ENCODE measurements at places on chromosomes 1 and 21.

DNA sequence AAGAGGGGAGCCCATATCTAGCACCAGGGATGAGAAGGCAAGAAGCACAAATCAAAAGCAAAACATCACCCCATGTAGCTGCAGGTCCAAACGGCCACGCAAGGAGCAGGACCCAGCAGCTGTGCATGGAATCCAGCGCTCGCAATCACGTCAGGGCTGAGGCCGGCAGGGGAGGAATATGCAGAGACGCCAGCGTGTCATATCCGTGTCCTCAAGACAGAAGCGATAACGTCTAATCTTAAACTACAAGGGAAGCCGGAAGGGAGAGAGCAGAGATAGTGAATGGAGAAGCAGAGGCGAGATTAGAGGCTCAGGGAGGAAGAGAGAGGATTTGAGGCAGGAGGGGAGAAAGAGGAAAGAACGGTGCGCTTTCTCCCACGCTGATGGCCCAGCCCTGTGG, 39.1 kb downstream of the FBXO2 start:
- no peak for DNase-seq

- DNase-seq: no peak
These were observed 77.5 kb downstream of the TPR start for GRCh38 chr1:186297439-186298045.

- DNase-seq: no peak
These were observed 33.5 kb downstream of the GPR137B start for GRCh38 chr1:236175642-236176336.

- peak; percentile 4 for DNase-seq
These were observed 11.0 kb downstream of the BRINP2 start for GRCh38 chr1:177181631-177182291.

GRCh38 chr1:114094363-114094634, 59.4 kb downstream of the SYT6 start:
- DNase-seq: peak; percentile 43

GRCh38 chr1:66341446-66342089, 192.4 kb upstream of the SGIP1 start:
- no peak for DNase-seq

- no peak for DNase-seq
These were observed 53.0 kb downstream of the KANK4 start for GRCh38 chr1:62265956-62266935.

GRCh38 chr21:20661745-20662422, 336.3 kb upstream of the NCAM2 start:
- no peak for DNase-seq

- no peak for DNase-seq
These were observed 17.1 kb downstream of the EMC1 start for GRCh38 chr1:19234224-19234623.

DNA sequence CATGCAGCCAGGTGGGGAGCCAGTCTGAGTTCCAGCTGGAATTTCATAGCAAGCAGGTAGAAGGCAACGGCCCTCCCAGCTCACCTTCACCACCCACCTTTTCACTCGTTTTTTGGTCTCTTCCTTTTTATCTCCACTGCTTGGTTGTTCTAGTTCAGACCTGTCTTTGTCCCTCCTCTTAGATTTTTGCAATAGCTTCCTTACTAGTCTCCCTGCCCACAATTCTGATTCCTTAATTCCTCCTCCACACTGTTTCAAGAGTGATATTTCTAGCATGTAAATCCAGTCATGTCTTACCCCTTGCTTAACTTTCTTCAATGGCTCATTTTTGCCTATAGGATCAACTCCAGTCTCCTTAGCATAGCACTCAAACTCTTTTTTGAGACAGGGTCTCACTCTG, 119.6 kb downstream of the TMEM53 start:
- no peak for DNase-seq

DNA sequence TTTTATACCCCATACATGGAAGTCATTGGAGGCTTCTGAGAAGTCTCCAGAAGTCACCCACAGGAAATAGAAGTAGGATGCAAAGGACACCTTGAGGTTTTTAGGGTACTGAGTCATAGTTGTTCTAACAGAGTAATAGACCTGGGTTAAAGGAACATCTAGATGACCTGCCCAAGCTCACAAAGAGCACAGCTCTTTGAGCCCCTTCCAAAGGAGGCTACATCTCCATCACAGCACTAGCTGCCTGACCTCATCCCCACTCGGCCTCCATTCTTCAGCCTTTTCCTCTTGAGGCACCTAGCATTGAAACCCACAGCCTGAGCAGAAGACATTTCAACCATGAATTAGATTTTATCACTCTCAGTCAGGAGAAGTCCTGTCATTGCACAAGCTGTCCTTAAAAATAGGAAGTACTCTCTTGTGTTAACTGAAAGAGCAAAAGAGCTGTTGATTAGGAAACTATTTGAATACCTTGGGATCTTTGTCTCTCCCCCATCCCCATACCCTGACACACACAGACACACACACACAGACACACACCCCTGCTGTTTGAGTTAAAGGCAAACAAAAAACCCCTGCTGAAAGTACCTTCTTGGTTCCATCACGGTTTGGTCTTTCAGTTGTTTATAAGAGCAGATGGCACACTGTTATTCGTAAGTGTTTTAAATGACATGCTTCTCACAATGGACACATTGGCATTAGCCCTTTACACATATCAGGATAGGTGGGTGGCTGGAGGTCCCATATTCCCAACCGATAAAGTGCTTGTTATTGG, 22.2 kb downstream of the MKNK1 start:
- no peak for DNase-seq

DNA sequence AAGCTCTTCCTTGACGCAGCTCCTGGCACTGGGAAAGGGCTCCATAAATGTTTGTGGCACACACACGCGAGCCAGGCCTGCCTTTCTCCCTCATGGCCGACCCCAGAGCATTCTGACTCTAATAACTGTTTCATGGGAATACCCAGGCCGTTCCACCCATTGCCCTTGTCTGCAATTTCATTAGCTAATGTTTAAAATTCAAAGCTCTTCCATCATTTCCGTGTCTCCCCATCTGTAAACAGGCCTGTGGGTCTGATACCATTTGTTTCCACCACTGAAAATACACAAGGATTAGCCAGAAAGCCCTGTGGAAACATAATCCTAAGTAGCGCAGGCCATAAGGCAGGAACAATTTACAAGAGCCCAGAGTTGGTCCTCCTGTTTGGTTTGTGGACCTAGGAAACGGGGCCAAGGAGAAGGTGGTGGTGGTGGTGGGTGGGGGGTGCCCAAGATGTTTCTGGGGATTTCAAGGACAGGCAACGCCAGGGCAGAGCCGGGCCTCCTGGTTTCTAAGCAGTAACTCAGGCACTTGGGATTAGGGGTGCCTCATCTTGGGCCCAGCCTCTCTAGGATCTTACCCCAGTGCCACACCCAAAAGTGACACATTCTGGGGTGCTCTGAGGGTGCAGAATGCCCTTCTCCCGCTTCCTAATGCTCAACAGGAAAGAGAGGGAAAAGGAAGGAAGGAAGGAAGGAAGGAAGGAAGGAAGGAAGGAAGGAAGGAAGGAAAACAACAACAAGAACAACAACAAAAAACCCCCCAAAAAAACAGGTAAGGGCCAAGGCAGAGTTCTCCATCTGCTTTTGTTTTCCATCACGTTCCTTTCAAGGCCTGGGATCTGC, 79.4 kb downstream of the SSBP3 start:
- no peak for DNase-seq

DNA sequence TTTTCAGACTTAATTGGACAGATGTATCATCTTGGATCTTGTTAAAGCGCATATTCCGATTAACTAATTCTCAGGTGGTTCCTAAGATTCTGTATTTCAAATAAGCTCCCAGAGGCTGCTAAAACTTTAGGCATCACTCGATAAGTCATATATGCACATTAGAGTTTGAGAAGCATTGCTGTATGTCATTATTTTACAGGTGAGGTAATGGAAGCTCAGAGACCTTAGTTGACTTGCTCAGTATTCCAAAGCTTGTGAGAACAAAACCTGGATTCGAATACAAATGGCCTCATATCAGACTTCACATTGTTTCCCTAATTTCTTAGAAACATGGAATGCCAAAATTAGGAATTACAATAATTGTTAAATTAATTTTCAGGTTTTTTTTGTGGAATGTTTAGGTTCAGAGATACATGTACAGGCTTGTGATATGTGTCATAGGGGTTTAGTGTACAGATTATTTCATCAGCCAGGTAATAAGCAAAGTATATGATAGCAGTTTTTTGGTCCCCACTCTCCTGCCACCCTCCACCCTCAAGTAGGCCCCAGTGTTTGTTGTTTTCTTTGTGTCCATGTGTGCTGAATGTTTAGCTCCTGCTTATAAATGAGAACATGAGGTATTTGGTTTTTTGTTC, 96.8 kb downstream of the XPR1 start:
- DNase-seq: no peak

- DNase-seq: no peak
These were observed 88.6 kb downstream of the ZBTB18 start for GRCh38 chr1:244139655-244140054.

GRCh38 chr1:226985839-226986463, 45.9 kb downstream of the COQ8A start:
- DNase-seq: no peak

GRCh38 chr1:236497908-236498307, 25.9 kb upstream of the LGALS8 start:
- DNase-seq: no peak

DNA sequence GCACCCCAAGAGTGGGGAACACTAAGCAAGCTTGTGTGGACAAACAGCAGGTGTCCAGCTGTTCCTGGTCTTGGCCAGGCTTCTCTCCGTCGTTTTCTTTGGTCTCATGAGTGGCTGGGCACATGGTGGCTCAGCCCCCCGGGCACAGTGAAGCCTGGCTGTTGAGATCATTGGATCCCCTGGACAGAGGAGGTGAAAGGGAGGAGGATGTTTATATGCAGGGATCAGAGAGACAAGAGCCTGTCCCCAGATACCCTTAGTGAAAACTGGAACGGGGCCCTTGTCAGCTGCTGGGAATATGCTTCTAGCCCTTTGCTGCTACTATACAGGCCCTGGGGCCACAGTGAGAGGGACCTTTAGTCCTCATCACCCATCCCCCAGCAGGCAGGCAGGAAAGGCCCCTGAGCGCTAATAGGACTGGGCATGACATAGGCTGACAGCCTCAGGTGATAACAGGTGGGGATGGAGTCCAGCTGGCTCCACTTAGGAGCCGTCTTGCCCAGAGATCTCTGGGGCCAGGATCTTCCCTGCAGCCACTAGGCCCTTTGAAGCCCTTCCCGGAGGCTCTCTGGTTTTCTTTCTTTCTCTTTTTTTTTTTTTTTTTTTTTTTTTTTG, 16.4 kb downstream of the EPHA8 start:
- no peak for DNase-seq

DNA sequence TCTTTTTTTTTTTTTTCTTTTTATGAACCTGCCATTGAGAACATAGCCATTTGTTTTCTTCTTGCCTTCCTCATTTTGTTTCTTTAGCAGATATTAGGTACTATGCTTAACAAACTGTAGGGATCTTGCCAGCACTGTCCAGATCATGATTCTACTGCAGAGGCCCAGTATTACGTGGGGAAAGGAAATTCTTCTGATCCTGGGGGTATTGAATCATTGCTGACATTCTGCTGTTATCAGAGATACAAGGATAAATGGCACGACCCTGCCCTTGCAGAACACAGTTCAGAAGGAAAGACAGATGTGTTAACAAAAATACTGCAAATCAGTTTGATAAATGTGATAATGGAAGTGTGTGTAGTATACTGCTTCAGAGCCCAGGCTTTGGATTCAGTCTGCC, 56.2 kb downstream of the BTBD8 start:
- DNase-seq: no peak

GRCh38 chr1:190205713-190206112, 272.0 kb downstream of the BRINP3 start:
- no peak for DNase-seq

GRCh38 chr1:222940095-222940494, 125.3 kb downstream of the DISP1 start:
- DNase-seq: no peak

DNA sequence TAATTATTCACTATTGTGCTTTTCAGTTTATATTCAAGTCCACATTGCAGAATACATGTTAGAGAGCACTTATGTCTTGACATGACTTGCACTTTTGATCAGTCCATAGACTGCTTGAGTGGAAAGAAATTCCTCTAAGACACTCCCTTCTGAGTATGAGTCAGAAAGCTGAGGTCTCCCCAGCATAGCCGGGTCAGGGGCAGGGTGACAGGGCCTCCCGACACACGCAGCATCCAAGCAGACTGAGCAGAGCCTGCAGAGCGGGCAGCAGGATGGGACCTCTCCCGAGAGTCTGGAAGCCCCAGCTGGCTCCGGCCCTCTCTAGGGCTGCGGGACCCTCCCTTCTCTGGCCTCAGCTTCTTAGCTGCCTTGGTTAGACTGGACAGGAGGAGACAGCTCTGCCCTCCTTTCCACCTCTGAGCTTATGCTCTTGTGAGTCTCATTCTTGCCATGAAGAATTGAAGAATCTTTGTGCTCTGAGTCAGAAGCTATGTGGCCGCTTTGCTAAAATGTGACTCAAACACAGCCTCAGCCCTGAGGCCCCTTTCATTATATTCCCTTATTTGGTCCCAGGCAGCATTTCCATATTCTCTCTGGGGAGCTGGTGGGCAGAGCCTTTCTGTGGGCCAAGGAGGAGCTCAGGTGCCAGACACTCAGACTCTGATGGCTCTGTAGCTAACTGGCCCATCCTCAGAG, 11.2 kb upstream of the CAPN2 start:
- DNase-seq: peak; percentile 97

DNA sequence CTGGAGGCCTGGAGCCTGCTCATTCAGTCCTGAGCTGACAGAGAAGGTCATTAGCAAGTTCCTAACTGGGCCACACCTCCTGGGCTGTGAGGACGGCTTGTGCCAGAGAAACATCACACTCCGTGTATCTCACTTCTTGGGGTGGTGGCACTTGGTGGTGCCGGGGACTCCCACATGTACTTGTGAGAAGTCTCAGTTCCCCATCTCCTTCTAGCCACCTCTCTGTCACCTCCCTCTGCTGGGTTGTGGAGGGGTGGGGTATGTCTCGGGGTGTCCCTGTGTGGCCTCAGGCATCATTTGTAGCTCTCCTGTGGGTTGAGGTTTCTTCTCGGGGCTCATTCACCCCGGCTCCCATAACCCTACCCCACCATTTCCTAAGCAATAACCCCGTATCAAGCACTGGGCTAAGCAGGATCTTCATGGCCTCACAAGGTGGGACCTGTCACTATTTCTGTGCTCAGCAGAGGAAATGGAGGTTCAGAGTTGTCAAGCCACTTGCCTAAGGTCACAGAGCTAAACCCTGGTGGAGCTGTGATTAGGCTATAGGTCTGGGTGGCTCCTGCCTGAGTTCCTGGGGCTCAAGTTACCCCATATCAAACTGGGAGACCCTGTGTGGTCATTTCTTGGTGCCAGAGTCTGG, 62.5 kb downstream of the UBIAD1 start:
- no peak for DNase-seq

DNA sequence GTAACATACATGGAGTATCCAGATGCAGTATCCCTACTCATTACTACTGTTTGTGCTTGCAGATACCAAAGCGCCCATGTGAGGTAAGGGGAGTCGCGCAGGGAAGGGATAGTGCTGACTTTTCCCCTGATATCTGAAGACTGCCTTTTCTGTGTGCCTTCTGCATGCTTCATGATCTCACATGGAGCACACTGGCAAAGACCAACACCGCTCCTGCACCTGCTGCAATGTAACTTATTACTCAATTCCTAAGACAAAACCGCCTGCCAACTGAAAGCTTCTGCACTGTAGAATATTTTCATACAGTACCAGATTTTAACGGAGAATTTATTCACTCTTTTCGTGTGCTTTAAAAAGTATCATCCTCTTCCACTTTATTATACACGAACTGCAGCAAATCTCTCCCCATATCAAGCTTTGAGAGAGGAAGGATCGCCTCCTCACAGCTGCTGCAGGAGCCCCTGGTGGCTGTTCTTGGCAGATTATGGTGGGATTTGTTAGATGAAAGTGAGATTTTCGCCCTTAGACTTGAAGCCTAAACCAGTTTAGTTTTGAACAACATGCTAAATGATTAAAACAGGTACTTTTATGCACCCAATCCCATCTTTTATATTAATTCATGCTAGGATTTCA, 99.1 kb downstream of the PTPN14 start:
- DNase-seq: no peak
